ENCODE measurements at places on chromosomes 3 and 15.

DNA sequence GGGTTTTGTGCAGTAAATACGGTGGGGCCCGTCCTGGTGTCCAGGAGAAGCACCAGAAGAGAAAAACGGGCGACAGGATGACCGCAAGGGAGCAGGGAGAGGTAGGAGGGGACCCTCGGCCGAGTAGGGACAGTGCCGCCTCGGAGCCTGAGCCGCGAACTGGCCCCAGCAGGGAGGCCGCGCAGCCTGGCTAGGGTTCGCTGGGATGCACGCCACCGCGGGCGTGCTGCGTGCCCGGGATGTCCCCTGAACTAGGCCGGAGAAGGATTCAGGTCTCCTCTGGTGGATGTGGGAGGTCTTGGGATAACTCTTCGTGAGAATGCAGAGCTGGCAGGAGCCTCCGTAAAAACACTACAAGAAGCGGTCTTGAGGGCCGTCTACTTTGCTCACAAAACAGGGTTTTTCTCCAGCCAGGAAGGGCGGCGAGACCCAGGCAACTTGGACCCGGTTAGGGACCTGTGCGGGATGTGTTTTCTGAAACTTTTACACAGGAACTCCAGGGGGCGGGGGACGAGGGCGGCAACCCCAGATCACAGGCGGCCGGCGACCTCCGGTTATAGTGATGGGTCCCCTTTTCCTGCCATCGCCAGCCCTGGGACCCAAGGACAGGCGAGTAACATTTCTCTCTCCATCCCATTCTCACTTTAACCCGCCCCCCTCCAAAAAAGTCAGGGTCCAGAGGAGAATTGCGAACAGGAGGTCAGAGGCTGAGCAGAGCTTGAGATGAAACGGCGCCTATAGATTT is 35.5 kb downstream of the NR2F2 start:
- DNase-seq: no peak

GRCh38 chr15:68190048-68190447 is 15.1 kb downstream of the CALML4 start:
- DNase-seq: no peak

- no peak for DNase-seq
These were observed 665.5 kb downstream of the GBE1 start for GRCh38 chr3:81095956-81096355.

- no peak for DNase-seq
These were observed 11.4 kb downstream of the LMOD3 start for GRCh38 chr3:69110941-69111546.

DNA sequence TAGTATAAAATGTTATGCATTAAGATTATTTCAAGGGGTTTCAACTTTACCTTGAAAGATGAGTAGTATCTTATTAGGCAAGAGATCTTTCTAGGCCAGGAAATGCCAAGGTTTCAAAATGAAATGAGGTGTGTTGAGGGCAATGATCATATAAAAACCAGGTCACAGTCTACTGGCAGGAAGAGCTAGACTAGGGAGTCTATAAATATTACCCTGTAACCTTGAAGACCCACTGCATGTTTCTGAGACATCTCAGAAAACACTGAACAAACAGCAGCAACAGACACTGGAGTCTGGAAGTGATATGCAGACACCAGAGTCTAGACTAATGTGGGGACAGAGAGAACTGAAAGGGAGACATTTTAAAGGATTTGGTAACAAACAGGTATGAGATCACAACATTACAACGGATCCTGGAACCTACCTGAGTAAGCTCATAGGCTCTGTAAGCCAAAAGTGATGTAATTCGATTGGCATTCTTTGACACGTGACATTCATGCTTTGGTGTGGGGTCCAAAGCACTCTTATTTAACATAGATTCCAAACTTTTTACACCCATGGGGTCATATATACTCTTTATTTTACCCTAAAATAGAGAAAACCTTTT is 15.0 kb downstream of the TASOR start:
- DNase-seq: no peak

DNA sequence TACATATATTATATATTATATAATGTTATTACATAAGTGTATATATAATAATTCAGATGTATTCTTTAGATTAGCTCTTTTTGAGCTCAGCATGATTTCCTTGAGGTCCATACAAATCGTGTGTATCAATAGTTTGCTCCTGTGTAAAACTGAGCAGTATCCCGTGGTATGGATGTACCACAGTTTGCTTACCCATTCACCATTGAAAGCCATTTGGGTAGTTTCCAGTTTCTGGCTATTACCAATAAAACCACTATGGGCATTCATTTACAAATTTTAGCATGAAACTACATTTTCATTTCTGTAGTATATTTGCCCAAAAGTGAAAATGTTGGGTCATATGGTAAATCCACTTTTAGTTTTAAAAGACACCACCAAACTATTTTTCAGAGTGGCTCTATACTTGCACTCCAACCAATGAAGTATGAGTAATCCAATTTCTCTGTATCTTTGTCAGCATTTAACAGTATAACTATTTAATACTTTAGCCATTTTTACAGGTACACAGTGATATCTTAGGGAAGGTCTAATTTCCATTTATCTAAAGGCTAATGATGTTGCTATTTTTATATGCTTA is 1361.4 kb upstream of the GBE1 start:
- no peak for DNase-seq

GRCh38 chr3:40660554-40660953 is 135.8 kb downstream of the ZNF621 start:
- no peak for DNase-seq

DNA sequence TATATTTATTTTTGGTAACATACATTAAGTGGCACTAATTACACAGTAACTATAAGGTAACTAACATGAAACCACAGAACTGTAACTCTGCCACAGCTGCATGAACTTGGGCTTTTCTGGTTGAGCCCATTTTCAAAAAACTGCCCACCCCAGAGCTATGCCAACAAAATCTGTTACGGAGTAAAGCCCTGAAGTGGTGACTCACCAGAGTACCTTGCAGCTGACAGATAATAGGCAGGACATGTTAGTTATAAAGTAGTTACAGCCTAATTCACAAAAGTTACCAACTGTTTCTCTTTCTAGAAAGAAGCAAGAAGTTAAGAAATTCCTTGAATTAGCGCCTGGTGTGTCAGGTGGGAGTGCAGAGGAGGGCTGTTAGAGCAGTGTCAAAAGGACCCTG is 1.5 kb upstream of the GPX1 start:
- DNase-seq: no peak

- no peak for DNase-seq
These were observed 29.6 kb downstream of the AAGAB start for GRCh38 chr15:67224889-67225288.

GRCh38 chr15:69093127-69093526 is 67.3 kb upstream of the GLCE start:
- DNase-seq: no peak

GRCh38 chr15:52464040-52464439 is 64.6 kb downstream of the MYO5A start:
- no peak for DNase-seq

GRCh38 chr3:10758304-10759037 is 57.6 kb upstream of the SLC6A11 start:
- DNase-seq: peak; percentile 35

DNA sequence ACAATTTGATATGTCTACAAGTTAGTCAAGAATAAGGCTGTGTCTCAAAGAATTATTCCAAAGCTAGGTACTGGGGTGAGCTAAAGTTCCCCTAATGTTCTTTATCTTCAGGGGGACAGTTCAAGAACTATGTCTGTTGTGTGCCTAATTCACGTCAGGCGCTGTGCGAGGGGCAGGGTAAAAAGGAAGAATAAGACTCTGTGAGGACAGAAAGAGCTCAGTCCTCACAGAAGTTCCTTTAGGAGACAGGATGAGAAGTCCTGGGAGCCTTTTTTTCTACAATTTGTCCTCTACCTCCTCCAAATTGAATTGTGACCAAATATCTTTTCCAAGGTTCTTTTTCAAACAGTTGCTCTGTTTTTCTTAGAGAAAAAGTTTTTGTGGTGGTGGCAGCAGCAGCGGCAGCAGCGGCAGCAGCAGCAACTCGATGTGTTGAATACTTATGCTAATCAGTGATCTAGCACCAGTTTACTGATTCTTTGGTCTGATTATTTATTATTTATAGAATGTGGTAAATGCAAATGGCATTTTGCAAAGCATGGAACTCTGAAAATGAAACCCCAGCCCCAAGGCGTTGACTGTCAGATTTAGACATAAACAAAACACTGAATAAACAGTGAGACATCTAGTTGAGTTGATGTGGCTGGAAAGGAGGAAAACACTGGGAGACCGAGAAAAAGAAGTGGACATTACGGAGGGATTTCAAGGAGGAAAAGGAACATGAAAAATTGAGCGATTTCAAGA is 88.6 kb downstream of the GTPBP8 start:
- DNase-seq: no peak

DNA sequence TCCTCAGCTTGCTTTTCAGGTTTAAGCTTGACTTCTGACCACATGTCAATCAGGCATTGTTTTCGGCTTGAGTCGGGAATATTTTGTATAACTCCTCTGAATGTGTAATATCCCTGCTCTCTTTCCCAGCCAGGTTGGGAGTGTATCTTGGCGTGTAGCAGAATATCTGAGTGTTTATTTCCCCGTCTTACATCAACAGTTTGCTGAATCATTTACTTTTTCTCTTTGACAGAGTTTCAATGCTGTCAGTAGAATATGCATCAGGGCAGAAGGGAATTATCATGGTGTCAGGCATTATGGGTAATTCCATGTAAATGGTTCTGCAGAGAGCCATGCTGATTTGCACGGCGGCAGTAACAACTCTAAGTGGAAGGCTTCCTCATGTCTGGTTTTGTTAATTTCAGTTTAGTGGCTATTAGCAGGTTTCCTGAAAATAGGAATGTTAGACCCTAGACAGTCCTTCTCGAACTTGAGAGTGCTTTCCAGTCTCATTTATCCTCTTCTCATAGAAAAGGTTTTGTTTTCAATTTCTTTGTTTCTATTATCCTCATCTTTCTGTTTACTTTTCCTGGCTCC is 566.3 kb downstream of the AGBL1 start:
- no peak for DNase-seq

DNA sequence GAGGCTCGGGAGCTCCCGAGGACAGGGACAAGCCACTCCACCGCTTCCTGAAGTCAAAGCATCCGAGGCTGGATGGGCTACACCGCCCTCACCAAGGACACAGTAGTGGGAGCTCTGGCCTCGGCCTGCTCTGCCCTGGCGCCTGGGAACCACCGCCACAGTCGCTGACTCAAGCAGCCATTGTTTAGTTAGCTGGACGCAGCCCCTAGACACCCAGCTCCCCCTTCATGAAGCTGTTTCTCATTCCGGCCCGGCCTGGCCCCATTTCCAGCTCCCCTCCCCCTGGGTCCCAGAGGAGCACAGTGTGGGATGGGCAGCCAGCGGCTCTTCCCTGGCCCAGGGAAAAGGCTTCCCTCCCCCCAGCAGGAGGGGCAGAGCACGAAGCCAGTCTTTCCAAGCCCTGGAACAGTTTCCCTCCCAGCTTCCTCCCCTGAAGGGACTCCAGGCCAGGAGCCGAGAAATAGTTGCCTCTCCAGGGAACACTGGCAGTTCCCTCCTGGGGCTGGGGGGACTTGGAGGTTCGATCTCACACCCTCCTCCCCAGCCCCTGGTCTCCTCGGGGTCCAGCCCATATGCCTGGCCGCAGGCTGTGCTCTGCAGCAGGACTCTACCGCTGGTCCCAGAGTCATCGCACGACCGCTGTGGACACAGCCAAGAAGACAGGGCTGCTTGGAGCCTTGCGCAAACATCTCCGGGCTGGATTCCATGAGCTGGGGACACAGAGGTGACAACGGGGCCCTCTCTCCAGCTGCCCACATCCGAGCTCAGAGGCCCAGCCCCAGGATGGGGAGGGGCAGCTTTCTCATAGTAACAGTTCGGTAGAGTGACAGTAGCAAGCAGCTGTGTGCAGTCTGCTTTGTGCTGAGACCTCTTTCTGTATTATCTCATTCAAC is 10.0 kb downstream of the PLXND1 start:
- DNase-seq: no peak

DNA sequence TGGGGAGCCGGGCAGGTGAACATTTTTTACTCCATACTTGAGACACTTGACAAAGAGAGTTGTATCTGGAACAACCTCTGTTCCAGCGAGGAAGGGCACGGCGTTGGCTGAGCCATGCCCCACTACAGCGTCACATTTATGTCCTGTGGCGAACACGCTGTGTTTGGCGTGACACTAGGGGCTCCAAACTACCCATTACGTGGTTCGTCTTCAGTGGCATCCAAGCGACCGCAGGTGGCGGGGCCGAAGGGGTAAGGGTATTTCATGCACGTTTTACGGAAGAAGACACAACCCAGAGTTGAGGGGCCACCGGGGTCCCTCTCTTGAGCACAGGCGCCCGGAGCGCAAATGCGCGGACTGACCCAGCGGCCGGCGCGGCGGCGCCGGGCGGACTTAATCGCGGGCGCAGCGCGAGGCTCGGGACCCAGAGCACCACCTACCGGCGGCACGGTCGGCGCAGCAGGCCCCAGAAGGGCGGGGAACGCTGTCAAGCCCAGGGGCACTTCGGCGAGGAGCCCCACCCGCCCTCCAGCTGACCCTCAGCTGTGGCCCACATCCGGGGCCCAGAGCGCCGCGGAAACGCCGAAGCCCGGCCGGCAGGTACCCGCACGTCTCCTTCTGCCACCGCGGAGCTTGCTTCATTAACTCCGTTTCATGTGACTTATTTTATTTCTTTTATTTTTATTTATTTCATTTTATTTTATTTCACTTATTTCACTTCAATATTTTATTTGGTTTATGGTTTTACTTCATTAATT is 36.4 kb upstream of the TRIM71 start:
- DNase-seq: peak; percentile 38

- no peak for DNase-seq
These were observed 137.9 kb upstream of the PRR20G start for GRCh38 chr3:127425505-127426443.

DNA sequence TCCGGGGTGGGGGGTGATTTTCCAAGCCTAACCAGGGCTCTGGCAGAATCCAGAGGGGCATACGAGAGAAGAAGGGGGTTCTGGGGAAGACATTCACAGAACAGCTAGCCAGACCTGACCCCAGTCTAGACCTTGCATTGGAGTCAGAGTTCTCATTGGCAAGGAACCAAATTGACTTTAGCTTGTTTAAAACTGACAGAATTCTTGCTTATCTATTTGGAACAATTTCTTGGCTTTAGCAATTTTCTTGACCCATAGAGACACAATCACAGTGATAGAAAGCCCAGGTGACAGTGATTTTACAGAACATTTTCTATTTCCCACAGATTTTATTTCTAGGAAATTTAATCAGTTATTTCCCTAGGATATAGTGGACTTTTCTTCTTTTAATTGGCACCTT is 23.6 kb upstream of the ATP11B start:
- DNase-seq: no peak
